ENCODE measurements at places on chromosomes 2 and 18. TPM values are rescaled to one million over a fixed set of nuclear protein-coding genes. Genes with fewer than 3 reads are reported as not detected.

The GREB1L gene
- 3.4 TPM for polyA plus RNA-seq

The CPO gene
- polyA plus RNA-seq = 0.62 TPM

The OSR1 gene
- polyA plus RNA-seq = 13.9 TPM

- DNase-seq = no peak
These were observed 152.1 kb upstream of the KYNU start for GRCh38 chr2:142725386-142725785.

DNA sequence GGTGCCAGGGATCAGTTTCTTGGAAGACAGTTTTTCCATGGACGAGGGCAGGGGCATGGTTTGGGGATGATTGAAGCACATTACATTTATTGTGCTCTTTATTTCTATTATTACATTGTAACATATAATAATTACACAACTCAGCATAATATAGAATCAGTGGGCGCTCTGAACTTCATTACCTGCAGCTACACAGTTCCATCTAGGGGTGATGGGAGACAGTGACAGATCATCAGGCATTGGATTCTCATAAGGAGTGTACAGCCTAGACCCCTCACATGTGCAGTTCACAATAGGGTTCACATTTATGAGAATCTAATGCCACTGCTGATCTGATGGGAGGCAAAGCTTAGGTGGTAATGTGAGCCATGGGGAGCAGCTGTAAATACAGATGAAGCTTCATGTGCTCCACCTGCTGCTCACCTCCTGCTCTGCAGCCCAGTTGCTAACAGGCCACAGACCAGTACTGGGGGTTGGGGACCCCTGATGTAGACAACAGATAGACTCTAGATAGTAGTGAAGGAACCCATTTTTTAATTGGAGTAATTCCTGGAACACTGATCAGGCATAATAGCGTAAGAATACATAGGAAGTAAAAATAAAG lies 41.5 kb upstream of the MC4R start:
- no peak for DNase-seq

- peak; percentile 28 for DNase-seq
These were observed 237.8 kb upstream of the THSD7B start for GRCh38 chr2:136527560-136527959.

DNA sequence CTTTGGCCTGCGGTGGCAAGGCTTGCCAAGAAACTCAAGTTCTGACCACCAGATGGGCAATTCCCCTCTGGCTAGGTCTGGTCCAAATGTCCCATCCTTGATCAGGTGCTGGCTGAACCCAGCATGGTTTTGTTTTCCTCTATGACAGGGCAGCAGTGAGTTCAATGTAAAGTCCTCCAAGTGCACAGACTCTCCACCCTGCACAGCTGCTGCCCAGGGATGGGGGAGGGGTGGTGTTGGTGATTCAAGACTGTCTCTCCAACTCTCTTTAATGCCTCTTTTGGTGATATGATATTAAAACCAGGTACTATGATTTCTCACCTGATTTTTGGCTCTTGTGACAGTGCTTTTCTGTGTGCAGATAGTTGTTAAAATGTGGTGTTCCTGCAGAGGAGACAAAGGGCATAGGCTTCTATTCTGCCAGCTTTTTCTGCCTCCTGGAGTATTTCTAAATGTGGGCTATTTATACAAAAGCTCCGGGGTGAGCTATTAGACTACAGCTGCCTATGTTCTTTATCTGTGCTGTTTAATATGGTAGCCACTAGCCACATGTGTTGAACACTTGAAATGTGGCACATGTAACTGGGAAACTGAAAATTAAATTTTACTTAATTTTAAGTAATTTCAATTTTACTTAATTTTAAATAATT lies 64.0 kb upstream of the STK39 start:
- DNase-seq = no peak

DNA sequence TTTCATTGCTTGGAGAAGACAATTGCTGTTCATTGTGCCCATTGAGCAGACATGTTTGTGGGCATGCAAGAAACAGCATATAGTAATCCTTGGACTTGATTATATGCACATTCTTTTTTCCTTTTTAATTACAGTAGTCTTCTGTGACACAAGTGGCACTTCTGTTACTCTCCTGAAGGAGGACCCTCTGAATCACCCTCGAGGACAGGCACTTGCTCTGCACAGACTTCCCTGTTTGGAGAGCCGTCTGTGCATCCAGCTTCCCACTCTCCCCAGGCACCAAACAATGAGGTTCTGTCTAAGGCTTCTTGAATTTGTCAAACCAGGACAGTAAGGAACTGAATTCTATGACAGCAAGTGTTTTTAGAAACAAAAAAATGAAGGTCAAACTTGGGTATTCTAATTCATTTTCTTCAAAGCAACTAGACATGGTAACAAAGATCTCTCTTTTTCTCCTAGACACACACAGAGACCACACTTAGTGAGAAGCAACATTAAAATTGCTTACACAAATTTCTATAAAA lies 844.6 kb upstream of the ID2 start:
- no peak for DNase-seq

DNA sequence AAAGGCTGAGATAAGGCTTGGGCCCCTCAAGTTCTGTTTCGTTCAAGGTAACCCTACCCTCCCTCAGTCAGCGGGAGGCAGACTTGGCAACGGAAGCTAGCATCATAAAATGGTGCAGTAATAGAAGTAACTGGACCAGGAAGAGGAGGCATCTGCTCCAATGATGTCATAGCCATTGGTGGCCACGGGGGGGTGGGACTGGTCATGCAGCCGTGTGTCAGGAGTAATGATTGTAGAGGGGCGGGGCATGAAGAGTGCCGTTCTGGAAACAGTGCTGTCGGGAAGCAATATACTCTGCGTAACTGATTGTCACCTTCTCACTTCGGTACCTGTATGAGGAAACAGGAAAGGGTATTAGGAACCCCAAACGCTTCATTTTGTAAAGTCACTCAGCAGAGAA lies 6.9 kb upstream of the POLR2D start:
- no peak for DNase-seq

- no peak for DNase-seq
These were observed 190.8 kb upstream of the PARD3B start for GRCh38 chr2:204354442-204354856.

- no peak for DNase-seq
These were observed 48.0 kb upstream of the CYP1B1 start for GRCh38 chr2:38123911-38124310.

DNA sequence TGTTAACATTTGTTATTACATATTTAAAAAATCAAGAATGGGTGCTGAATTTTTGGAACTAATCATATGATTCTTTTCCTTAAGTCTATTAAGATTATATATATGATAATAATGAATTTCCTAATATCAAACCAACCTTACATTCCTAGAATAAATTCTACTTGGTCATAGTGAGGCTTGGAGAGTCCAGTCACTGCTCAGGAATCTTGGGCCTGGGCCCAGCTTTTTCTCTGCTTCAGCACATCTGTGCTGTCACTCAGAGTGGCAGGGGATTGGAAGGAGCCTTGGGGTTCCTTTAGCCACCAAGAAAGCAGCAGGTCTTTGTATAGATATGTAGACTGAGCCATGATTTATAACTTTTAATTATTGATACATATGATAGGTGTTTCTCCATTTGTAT lies 19.9 kb upstream of the ZAP70 start:
- no peak for DNase-seq

DNA sequence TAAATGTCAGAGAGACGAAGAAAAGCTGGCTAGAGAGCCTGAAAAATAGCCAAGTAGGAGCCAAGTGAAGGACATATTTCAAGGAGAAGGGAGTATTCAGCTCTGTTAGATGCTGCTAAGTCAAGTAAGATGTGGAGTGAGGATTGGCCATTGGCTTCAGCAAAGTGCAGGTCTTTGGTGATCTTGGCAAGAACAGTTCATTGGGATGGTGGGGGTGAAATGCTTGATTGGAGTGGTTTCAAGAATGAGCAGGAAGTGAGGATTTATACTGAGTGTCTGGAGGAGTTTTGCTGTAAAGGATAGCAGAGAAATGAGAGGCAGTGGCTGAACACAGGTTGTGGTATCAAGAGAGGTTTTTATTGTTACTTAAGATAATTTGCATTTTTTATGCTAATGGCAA lies 139.7 kb downstream of the PRPF40A start:
- DNase-seq = peak; percentile 27

DNA sequence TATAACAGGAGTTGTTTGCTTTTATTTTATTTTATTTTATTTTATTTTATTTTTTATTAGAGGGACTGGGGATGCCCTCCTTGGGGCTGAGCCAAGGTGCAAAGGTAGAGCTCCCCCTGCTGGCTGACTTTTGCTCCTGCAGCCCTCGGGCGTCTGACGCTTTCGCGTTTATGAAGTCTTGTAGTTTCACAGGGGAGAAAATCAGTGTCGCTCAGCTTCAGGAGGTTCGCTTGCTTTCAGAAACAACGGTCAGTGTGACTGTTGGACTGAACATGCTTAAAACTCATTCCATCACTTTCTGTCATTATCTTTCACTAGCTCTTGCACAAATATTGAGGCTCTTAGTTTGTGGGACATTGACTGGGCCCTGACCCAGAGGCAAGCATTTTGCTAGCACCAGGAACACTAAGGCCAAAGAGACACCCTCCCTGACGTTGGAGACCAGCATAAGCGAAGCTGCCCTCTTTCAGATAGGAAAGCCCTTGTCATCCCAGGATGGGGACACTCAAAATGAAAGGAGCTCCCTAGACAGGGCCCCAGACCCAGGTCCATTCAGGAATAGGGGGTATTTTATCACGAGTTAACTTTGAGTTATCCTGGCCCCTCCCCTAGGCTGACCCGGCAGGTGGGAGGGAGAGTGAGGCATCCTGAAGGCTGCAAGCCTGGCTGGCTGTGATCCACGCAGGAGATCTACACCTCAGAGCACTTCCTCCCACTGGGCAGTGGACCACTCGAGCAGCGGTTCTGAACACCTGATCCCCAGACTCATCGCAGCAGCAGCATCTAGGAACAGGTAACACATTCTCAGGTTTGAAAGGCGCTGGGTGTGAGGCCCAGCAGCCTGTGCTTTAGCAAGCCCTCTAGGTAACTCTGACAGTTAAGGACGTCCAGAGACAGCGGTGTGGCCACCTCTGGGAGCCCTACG lies 34.4 kb downstream of the LGALSL start:
- DNase-seq = peak; percentile 28

- no peak for DNase-seq
These were observed 49.8 kb upstream of the PLA2R1 start for GRCh38 chr2:160111951-160112798.

DNA sequence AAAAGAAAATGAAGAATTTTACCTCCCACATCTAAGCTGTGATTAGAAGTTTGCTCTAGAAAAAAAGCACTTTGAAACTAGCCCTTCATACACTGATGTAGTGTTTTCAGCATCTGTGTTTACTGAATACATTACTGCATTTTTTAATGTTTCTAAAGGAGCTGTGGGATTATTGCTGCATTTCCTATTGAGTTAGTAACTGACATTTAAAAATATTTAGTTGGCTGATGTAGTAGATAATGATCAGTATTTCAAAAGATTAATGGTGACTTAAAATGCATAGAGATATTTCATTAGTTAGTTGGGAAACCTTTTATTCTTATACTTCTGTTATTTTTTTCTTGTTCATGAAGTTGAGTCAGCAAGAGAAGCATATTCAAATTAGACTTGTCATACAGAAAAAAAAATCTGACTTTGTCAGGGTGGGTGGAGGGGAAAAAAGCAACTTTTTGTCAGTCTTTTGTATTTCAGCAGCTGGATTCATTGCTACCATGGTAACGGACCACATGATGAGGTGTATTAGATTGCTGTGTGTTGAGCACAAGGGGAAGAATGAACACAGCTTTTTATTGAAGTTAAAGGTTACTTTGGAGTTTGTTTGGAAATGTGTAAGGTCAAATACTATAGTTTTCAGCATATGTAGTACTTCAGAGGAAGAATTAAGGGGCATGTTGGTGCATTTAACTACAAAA lies at the start of gene DTNA:
Gene DTNA, plus strand, starts transcription at position 549 of the 692 bp plus-strand sequence. CDS start 45,679 bp downstream, outside the sequence.
- DNase-seq = peak; percentile 86

DNA sequence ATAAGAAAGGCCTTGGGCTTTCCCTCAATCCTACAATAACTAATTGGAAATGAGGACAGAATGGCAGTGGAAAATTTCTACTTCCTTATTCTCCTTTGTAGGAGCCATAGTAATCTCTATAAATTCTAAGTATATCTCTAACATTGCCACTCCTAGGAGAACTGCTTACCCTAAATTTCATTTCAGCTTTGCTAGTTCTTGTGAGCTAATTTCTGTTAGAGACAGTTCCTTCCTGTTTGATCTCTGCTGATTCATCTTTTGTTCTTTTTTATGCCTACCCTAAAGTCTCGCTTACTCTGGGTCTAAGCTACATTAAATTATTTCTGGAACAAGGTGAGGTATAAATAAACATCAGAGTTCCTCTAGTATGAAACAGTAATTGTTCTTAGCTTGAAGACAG lies 25.7 kb downstream of the ABHD3 start:
- no peak for DNase-seq

DNA sequence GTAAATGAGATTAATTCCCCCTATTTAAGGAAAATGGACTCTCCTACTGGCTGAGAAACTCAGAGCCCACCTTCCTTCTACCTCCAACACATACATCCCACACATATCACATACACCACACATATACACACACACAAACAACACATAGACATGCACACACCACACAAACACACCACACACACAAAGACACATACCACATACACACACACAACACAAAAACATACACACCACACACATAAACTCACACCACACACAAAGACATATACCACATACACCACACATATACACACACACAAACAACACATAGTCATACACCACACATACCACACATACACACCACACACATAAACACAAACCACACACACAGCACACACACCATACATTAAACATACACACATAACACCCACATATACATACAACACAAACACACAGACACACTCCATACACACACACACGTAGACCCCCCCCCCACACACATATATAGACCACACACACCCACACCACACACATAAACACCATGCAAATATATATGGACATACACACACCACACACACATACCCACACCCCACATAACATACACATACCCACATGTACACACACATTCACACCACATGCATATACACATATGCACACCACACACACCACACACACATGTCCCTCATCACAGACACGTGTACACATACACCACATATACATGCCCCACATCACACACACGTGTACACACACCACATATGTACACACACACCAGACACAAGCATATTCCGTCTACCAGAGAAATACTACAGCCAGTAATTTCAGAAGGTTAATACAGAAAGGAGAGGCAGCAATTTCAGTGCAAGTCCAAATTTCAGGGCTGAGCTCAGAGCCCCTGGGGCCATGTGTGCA lies 204.3 kb downstream of the SNTG2 start:
- DNase-seq = no peak

All from left renal cortex interstitium (tissue), 4 donors.